ENCODE measurements at places on chromosomes 13 and 19.
A peak's percentile ranks its signal among the peaks of the same experiment; 100 is the strongest.

- DNase-seq = no peak
These were observed 5.0 kb downstream of the CEP89 start for GRCh38 chr19:32966750-32967149.

- no peak for DNase-seq
These were observed 5.3 kb upstream of the DNAJC3 start for GRCh38 chr13:95671597-95671996.

DNA sequence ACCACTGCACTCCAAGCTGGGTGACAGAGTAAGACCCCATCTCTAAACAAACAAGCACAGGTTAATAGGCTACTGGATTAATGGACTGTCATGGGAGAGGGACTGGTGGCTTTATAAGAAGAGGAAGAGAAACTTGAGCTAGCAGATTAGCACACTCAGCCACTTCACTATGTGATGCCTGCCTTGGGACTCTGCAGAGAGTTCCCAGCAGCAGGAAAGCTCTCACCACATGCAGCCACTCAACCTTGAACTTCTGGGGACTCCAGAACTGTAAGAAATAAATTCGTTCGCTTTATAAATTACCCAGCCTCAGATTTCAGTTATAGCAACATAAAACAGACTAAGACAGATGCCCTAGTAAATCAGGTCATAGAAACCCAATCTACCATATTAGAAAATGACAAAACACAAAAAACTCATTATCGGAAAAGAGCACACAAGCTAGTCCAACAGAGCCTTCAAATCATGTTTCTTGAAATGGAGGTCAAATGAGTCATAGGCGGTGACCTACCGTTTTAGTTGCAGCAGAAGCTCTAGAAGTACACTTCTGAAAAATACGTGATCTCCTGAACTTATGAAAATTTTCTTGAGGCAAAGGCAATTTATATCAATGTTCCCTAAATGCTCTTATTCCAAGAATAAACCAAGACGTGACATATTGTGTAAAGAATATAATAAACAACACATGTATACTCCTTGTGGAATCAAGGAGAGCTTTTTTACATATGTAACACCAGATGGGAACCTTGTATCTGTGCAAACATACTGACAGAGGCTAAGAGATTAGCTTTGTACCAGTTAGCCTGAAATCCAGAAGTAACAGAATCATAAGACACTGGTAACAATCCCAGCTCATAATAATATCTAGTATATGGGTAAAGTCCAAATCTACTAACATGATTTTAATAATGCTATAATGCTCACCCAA is 340.9 kb upstream of the SGCG start:
- DNase-seq = no peak

- DNase-seq = no peak
These were observed 60.0 kb upstream of the WDFY2 start for GRCh38 chr13:51524312-51524711.

- DNase-seq = no peak
These were observed at the start of gene MISP for GRCh38 chr19:750640-751423. Gene MISP, plus strand, starts transcription at chr19:751112. Its CDS starts 5,835 bp downstream, at chr19:756947.

DNA sequence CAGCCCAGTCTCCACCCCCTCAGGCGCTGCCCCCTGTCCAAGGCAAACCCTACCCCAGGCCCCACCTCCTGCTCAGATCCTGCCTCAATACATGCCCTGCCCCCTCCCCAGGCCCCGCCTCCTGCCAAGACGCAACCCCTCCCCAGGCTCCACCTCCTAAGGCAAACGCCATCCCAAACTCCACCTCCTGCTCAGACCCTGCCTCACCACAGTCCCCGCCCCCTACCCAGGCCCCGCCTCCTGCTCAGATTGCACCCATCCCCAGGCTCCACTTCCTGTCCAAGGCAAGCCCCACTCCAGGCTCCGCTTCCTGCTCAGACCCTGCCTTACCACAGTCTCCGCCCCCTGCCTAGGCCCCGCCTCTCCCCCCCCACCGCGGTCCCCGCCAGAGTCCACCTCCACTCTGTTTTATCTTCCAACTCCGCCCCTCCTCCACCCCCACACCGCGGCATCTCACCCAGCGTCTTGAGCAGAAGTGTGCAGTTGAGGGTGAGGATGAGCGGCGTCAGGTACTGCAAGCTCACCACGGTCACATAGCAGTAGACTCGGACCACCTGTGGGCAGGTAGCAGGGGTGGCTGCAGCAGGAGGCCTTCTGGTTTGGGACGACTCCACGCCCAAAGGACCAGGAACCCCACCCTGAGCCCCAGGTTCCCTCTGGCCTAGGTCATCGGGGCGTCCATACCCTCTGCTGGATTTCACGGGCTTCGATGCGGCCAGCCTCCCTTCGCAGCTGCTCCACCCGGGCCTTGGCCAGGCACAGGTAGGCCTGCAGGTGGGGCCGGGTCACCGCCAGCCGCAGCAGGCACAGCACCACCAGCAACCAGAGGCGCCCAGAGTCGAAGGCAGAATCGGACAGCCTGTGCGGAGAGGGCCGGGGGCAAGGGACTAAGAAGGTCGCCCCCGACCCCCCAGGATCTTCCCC is 17.7 kb downstream of the TMEM161A start:
- peak; percentile 41 for DNase-seq

DNA sequence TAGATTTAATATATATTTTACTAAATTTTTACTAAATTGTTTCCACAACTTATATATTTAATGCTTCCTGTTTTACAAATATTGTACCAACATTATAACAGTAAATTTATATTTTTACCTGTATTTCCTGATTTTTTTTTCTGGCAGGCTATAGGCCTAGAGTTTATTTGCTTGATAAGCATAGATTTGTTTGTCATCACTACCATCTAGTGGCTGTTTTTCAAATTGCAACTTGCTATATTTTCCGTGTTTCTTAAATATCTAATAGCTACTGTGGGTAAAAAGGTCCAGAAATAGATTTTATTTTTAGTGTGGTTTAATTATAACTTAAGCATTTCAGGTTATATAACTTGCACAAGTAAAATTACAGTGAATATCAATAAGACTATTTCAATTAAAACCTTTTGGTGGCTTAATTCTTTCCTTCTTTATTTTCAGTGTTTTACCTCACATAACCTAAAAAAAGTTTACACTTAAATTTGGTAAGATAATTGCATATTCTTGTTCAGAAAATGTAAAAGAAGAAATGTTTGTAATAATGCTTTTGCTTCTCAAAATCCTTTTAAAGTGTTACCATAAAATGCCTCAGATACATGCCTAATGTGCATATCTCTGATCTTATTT is 60.6 kb downstream of the NDFIP2 start:
- DNase-seq = peak; percentile 48

DNA sequence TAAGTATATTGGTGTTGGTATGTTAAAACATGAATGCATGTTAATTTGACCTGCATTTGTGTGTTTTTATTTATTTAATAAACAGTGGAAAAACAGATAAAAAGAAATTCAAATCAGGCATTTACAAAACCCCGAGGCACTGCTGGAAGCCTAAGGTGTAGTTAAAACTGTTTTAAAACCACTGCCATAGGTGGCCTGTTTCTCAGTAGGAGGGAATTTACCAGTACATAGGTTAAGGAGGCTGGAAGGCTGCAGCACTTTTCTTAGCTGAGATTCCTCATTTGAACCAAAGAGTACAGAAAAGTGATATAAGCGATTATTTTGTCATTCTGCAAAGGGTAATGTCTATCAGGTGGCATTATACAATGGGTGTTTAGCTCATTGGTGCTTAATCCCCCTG is 99.6 kb downstream of the PAN3 start:
- DNase-seq = no peak

DNA sequence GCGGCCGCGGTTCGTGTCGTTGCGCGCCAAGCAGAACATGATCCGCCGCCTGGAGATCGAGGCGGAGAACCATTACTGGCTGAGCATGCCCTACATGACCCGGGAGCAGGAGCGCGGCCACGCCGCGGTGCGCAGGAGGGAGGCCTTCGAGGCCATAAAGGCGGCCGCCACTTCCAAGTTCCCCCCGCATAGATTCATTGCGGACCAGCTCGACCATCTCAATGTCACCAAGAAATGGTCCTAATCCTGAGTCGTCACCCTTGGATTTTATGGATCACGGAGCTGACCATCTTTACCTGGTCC is 475 bp downstream of the MRPL57 start:
- no peak for DNase-seq

- DNase-seq = no peak
These were observed 55.6 kb downstream of the SLC7A9 start for GRCh38 chr19:32813862-32814425.

GRCh38 chr19:15721268-15721667 is 6.6 kb upstream of the OR10H2 start:
- no peak for DNase-seq

- peak; percentile 38 for DNase-seq
These were observed at the start of gene APOE for GRCh38 chr19:44905437-44906160. Gene APOE, plus strand, starts transcription at chr19:44905796. Its CDS starts 829 bp downstream, at chr19:44906625.

DNA sequence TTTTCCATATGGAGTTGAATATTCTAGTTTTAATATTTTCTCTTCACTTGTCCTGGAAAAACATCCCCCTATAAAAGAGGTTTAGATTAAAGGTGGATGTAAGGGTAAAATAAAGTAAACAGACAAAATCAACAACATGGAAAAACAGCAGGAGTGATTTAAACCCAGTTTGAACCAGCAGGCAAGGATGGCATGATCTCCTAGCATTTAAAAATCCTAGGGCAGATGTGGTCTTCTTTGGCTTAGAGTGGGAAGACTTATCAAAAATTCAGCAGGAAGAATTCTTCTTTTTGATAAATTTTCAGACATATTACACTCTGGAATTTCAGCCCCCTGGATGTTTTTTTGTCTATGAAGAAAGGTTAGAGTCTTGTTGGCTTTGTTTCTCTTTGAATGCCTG is 36.5 kb downstream of the CLEC17A start:
- DNase-seq = no peak

DNA sequence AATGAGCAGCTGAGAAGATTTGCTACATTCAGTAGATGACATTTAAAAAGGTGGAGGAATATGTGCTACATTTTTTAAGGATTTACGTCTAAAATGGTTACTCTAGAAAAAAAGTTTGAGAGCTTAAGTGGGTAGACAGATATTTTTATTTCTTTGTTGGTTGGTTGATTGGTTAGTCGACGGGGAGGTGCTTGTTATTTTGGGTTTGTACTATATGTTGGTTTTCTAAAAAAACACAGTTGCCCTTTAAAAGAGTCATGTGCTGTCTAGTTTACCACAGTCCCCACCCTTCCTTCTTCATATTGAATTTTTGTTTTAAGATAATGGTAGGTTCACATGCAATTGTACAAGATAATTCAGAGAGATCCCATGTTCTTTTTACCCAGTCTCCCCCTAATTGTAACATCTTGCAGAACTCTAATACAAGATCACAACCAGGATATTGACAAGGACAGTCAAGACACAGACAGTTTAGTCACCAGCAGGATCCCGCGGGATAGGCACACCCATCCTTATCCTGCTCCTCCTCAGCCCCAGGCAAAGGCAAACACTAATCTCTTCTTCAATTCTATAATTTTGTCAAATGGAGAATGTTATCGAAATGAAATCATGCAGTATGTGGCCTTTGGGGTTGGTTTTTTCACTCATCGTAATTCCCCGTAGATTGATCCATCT is 171.4 kb downstream of the FOXO1 start:
- DNase-seq = peak; percentile 38

GRCh38 chr19:1857648-1858326 is 5.6 kb downstream of the KLF16 start:
- no peak for DNase-seq

GRCh38 chr19:4278010-4278409 is 1.1 kb upstream of the SHD start:
- no peak for DNase-seq

- DNase-seq = no peak
These were observed 66.7 kb downstream of the EPS15L1 start for GRCh38 chr19:16405091-16405490.

GRCh38 chr19:55257461-55258420 is 1.1 kb downstream of the PPP6R1 start:
- DNase-seq = no peak

DNA sequence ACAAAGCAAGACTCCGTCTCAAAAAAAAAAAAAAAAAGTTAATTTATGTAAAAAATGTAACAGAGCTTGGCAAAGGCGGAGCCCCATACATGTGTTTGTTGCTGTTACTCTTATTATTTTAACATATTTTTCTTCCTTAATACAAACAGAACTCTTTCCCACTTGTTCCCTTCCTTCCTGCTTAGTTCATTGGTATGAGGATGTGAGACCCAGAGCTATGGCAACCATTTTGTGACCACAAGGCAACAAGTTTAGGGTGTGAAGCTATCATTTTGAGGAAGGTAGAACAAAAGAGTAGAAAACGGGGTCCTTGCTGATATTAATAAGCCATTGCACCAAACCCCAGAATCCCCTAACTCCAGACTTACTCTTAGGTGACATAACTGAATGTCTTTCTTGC is 5.4 kb downstream of the IFNL1 start:
- no peak for DNase-seq

GRCh38 chr19:2487842-2488241 is 11.9 kb downstream of the GADD45B start:
- no peak for DNase-seq

DNA sequence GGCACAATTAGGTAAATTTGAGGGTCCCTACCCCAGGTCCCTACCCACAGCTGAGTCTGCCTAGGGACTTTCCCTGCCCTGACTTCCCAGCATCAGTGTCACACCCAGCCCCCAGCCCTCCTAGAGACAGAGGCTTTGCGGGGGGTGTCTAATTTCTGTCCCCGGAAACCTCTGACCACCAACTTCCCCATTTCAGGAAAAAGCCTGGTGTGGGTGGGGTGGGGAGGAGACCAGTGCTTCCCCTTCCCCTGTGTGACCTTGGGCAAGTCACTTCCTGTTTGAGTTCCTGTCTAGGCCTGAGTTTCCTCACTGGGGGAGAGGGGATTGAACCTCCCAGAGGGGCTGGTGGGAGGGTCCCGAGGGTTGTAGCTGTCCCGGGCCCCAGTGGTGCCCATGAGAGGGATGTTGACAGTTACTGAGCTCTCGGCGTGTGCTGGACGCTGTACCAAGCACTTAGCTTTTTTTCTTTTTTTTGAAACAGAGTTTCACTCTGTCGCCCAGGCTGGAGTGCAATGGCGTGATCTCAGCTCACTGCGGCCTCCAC is 7.9 kb downstream of the VASP start:
- DNase-seq = no peak

- peak; percentile 5 for DNase-seq
These were observed 778 bp downstream of the ZNF230 start for GRCh38 chr19:44003461-44004009.

DNA sequence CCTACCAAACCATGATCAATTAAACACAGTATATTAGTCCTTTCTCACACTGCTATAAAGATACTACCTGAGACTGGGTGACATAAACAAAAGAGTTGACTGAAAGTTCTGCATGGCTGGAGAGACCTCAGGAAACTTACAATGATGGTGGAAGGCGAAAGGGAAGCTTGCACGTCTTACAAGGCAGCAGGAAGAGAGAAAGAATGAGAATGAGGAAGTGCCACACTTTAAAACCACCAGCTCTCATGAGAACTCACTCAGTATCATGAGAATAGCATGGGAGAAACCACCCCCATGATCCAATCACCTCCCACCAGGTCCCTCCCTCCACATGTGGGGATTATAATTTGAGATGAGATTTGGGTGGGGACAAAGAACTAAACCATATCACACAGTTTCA is 324.9 kb upstream of the ZNF507 start:
- DNase-seq = no peak

- no peak for DNase-seq
These were observed 144.4 kb downstream of the LIG4 start for GRCh38 chr13:108070925-108071324.

GRCh38 chr19:35267353-35267817 is 1.4 kb upstream of the USF2 start:
- DNase-seq = no peak

GRCh38 chr19:56667311-56667870 is 4.2 kb downstream of the ZNF835 start:
- DNase-seq = no peak

- peak; percentile 53 for DNase-seq
These were observed 1024.0 kb upstream of the PCDH9 start for GRCh38 chr13:68254151-68254550.
